ENCODE measurements at places on chromosomes 1 and 21.
A peak's percentile ranks its signal among the peaks of the same experiment; 100 is the strongest.

GRCh38 chr1:72439036-72439435 lies 156.7 kb upstream of the NEGR1 start:
- DNase-seq, result no peak

DNA sequence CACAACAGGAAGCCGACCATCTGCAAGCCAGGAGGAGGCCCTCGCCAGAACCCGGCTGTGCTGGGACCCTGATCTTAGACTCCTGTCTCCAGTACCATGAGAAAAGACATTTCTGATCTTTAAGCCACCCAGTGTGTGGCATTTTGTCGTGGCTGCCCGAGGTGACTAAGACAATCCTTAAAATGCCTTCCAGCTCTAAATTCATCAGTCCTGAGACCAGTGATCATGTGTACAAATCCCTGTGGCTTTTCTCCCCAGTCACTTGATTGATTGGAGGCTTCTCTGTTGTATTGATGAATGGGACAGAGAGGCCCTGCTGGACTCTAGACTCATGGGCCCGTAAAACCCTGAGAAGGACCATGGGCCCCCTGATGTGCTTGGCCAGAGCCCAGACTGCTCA lies 36.1 kb downstream of the B3GALT5 start:
- no peak for DNase-seq

DNA sequence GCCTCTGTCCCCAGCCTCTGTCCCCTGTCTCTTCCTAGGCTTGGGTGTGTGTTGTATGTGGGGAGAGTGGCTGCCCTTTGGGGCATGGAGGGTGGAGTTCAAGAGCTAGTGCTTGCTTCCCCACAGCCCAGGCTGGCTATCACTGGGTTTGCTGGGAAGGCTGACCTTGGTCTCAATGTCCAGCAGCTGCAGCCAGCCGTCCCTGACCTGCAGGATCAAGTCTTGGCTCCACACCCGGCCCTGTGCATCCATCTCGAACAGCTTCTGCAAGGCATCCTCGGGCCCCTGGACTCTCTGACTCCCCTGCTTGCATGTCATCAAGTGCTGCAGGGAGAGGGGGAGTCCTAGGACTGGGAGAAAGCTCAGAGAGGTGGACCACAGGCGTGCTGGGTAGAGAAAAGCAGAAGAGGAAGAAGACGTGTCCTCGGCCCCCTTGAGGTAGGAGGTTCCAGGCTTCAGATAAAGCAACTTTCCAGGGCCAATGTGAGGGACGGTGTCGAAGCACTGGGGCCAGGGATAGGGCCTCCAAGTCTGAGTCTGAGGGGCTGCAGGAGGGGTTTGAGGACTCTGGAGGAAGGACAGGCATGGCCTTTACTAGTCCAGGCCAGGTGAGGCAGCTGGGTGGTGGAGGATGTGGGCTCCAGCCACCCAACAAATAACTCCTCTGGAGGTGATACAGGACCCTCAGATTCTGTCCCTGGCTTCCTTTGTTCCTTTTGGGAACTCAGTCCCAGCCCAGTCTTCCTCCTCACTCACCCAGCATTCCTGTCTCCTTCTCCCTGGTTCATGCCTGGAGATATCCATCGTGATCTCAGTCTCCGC lies 4.0 kb downstream of the EPS8L3 start:
- no peak for DNase-seq

- no peak for DNase-seq
Measured at GRCh38 chr1:53627031-53627430, 111.9 kb downstream of the GLIS1 start.

GRCh38 chr1:154192476-154192875 lies 576 bp upstream of the TPM3 start:
- DNase-seq, result no peak

DNA sequence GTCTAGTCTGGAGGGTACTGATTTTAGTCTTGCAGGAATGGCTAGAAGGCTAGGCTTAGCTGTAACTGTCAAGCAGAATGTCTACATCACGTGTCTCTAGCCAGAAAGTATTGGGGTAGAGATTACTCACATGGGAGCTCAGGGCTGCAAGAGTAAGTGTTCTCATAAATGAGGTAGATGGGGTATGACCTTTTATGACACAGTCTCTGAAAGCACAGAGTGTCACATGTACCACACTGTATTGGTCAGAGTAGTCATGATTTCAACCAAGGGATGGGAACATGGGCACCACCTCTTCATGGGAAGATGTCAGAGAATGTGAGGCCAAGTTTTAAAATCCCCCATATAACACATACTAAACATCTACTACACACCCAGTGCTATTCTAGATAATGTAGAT lies 2.9 kb downstream of the FYB2 start:
- no peak for DNase-seq

- DNase-seq, result no peak
Measured at GRCh38 chr1:24919791-24920532, 10.1 kb downstream of the RUNX3 start.

GRCh38 chr1:46173361-46173856 lies 1.5 kb upstream of the TSPAN1 start:
- no peak for DNase-seq

DNA sequence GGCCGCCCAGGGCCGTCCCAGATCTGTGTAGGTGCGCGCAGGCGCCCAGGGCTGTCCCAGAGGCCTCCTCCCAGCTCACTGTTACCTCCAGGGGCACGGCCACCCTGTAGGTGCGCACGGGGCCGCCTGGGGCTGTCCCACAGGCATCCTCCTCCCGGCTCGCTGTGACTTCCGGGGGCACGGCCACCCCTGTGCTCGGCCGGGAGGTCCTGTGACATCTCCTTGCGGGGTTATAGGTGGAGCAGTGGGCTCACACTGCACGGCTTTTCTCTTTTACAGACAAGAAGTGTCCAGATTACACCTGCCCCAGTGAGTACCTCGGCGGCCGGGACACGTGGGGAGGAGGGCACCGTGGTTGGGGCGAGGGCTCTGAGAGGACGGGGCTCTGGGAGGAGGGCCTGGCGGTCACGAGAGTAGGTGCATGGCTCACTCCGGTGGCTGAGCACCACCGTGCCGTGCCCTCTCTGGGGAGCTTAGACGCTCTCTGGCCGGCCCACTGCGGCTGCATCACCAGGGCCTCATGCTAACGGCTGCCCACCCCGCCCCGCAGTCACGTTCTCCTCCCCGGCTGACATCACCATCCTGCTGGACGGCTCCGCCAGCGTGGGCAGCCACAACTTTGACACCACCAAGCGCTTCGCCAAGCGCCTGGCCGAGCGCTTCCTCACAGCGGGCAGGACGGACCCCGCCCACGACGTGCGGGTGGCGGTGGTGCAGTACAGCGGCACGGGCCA lies 21.4 kb downstream of the COL6A1 start:
- DNase-seq, result no peak

DNA sequence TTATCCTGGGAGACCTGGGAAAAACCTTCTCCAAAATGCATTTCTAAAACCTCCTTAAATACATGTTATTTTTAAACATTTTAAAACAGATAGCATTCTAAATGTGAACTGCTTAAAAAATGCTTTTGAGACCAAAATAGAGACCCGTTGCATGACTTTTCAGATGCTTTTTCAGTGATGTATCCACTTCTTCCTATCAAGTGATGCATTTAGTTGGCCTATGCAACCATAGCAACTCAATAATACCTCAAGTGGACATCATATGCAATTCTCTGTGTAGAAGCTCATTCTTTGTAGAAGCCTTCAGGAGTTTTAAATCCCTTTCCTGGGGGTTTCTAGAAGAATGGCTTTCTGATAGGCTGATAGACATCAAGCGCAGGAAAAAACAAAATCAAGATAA lies 94.5 kb upstream of the RAVER2 start:
- DNase-seq, result no peak

DNA sequence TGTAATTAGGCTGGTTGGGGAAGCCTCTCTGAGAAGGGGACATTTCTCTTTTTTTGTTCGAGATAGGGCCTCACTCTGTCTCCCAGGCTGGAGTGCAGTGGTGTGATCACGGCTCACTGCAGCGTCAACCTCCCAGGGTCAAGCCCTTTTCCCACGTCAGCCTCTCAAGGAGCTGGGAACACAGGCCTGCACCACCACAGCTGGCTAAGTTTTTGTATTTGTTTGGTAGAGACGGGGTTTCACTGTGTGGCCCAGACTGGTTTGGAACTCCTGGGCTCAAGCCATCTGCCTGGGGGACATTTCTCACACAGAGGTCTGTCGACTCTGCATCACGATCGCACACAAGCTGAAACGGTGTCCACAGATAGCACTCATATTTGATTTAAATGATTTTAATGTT lies 39.7 kb downstream of the HUNK start:
- DNase-seq, result no peak

GRCh38 chr1:201877877-201878401 lies 10.8 kb upstream of the SHISA4 start:
- no peak for DNase-seq

- DNase-seq, result no peak
Measured at GRCh38 chr1:27349784-27350662, 8.2 kb downstream of the SYTL1 start.

GRCh38 chr21:26072666-26073615 lies 97.6 kb downstream of the APP start:
- no peak for DNase-seq

GRCh38 chr1:211603191-211603701 lies 24.3 kb upstream of the SLC30A1 start:
- DNase-seq, result no peak

- DNase-seq, result no peak
Measured at GRCh38 chr1:247077213-247077612, 1.4 kb downstream of the ZNF670 start.

DNA sequence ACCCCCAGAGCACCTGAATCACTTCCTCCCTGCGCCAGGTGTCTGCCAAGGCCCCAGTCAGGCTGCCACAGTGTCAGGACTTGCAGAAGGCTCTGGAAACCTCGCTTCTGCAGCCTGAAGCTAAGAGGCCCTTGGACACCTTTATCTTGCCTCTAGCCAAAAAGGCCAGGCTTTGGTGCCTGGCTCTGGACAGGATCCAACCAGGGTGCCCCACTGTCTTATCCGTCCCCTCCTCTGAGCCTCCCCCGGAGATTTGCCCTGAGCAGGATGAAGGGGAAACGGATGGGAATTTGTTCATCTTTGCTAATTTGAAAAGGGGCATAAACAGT lies 12.8 kb upstream of the CLSTN1 start:
- no peak for DNase-seq

- DNase-seq, result peak; percentile 97
Measured at GRCh38 chr1:116826818-116827606, 72.8 kb downstream of the CD2 start.

DNA sequence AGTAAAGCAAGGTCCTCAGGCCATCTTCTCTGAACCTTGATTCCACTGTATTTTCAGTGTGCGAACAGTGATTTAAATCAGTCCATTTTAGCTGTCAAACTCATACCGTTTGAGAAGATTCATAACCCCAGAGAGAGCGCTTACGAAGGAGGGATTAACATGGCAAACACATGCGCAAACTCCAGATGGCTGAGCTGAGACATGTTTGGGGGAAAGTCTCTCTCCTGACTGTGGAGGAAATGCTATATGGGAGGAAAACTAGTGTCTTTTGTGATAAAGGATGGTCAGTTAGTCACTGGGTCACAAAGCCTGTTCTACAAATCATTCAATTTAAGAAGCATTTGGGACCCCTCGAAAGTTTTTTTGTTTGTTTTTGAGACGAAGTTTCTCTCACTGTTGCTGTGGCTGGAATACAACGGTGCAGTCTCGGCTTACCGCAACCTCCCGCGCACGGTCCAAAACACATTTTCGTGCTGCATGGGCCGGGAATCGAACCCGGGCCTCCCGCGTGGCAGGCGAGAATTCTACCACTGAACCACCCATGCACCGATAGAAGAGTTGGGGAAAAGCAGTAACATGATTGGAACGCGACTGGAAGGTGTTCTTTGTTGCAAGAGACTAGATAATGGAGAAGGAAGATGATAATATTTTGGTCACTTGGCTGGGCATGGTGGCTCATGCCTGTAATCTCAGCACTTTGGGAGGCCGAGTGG lies 58.4 kb upstream of the CXADR start:
- no peak for DNase-seq

GRCh38 chr1:101410048-101410878 lies 173.4 kb downstream of the S1PR1 start:
- peak; percentile 99 for DNase-seq

GRCh38 chr1:55190109-55190508 lies 25.1 kb downstream of the USP24 start:
- DNase-seq, result no peak

DNA sequence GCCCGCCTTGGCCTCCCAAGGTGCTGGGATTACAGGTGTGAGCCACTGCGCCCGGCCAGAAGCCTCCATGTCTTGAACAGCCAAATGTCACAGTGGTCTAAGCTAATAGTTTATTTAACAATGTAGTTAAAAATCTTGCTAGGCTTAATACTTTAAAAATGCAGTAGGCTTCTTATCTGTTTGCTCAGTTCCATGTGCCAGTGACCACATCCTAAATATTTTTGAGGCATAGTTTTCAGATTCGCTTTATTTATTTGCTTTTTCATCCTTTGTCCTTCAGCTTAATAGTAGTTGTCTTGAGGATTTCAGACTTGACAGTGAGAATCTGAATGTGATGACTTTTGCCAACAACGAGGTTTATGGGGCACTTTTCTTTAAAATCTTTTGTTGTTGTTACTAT lies 59.9 kb upstream of the PRRX1 start:
- no peak for DNase-seq

- DNase-seq, result no peak
Measured at GRCh38 chr1:89433421-89433820, 69.6 kb downstream of the GBP6 start.

- DNase-seq, result no peak
Measured at GRCh38 chr1:161879261-161879660, 113.1 kb downstream of the ATF6 start.

DNA sequence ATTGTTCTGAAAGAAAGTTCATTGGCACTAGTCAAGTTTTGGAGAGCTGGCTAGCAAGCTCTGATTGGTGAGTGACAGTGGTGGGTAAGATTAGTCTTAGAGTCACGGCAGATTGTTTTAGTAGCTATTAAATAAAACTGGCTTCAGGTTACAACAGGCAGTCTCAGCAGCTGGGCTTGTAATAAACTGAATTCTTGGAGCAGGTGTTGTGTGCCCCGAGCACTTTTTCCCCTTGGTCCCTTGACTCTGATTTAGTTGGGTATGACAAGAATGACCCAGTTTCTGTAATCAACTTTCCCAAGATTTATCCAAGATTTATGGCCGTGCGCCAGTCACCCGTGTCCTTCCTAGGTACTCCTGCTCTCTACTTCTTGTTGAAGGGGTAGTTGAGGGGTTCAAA lies 40.2 kb downstream of the TBCE start:
- DNase-seq, result no peak

DNA sequence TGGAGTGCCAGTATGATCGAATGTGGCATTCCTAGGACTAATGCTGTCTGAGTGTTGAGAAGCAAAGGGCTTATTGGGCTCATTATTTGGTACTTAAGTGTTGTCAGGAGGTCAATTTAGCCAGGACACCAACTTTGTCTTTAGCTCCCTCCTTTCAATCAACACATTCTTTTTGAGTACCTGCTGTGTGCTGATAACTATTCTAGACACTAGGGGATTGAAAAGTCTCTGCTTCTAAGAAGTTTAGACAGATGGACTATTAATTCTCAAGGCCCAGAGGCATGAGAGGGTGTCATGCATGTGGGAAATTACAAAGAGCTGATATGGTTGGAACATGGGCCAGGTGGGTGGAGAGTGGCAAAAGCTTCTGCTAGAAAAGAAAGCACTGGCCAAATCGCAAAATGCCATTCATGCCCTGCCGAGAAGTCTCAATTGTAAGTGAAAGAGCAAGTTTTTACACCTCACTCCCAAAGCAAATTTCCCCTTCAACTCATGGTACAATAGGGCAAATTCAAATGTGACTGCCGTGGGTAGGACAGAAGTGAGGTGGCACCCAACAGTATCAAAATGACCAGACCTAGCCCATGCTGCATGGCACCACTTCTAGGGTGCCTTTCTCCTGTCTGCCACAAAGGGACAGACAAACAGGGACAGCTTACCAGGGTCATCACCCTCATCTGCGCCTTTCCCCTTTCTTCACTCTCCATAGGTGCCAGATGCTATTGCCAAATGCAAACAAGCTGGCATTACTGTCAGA lies 53.6 kb upstream of the LAX1 start:
- DNase-seq, result no peak

All from GM12878 (cell line).